ENCODE measurements at places on chromosomes 3 and 15.

GRCh38 chr3:33883951-33884561 is 85.6 kb downstream of the PDCD6IP start:
- DNase-seq = no peak

- DNase-seq = no peak
Observed at GRCh38 chr3:183517607-183518006, 37.9 kb downstream of the KLHL6 start.

DNA sequence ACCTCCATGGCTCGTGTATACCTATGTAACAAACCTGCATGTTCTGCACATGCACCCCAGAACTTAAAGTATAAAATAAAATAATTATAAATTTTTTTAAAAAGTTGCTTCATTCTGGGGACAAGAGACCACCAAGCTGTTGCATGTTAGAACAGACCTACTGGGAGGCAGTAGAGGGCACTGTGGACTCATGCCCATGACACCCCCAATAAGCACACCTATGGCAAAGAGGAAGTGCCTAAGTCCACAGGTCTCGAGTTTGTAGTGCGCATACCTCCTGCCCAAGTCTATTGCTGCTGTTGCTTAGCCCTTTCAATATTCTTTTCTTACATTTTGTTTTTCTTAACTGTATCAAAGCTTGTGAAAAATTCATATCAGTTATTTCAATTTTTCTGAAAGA is 267.9 kb upstream of the THBS1 start:
- no peak for DNase-seq

DNA sequence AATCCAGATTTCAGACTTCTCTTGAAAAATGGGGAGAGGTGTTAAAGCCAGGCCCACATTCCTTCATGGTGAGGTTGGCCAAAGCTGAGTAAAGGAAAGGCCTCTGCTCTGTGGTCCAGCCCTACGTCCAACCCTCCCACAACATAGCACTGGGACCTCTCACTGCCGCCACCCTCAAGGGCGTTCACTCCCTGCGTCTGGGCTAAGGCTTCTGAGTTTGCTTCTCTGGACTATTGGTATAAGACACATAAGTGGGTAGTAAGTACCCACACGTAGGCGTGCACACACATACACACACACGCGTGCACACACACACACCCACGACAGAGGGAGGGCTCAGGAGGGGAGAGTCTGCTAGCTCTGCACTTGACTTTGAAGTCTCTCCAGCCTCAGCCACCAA is 80.2 kb upstream of the PXYLP1 start:
- DNase-seq = no peak

DNA sequence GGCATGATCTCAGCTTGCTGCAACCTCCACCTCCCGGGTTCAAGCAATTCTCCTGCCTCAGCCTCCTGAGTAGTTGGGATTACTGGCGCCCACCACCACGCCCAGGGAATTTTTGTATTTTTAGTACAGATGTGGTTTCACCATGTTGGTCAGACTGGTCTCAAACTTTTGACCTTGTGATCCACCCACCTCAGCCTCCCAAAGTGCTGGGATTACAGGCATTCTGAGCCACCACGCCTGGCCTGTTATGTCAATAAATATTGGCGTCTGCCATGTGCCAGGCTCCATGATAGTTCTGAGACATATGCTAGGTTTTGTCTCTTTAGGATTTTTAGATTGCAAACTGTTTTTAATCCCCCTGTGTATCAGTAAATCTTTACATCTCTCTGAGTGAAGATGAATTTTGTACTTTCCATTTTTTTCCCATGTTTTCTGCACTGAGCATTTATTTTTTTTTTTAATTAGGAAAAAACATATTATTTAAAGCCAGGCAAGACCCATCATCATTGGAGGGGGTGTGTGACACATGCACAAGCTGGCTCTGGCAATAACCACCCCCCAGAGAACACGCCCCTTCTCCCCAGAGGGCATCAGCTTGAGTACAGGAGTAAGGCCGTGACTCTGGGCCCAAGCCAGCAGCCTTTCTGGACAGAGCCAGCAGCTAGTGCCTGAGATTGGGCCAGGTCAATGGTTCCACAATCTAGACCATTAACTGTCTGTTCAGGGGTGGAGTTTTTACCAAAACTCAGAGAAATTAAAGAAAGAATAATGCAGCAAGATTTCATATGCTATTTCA is 51.0 kb upstream of the ATP1B3 start:
- no peak for DNase-seq

DNA sequence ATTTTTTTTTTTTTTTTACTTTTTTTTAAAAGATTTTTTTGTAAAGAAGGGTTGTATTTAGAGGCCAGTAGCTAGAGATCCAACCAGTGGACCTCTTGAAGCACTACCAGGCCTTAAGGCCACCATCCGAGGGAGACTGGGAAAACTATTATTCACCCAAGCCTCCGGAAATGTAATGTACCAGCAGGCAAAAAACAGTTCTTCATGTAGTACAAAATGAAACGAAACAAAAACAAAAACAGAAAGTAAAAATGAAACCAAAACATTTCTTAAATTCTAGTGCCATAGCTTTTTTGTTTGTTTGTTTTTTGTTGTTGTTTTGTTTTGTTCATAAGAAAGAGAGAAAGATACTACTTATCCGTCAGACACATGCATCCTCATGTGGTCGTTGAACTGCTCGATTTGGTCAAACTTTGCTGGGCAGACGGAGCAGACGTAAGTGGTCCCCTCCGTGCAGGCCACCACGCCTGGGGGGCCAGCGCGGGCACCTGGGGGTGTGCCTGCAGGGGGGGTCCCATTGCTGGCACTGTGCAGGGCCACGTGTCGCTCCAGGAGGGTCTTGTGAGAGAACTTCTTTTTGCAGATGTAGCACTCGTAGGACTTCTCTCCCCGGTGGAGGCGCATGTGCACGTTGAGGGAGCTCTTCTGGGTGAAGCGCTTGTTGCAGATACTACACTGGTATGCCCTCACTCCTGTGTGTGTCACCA is 45.0 kb downstream of the TIGIT start:
- no peak for DNase-seq

DNA sequence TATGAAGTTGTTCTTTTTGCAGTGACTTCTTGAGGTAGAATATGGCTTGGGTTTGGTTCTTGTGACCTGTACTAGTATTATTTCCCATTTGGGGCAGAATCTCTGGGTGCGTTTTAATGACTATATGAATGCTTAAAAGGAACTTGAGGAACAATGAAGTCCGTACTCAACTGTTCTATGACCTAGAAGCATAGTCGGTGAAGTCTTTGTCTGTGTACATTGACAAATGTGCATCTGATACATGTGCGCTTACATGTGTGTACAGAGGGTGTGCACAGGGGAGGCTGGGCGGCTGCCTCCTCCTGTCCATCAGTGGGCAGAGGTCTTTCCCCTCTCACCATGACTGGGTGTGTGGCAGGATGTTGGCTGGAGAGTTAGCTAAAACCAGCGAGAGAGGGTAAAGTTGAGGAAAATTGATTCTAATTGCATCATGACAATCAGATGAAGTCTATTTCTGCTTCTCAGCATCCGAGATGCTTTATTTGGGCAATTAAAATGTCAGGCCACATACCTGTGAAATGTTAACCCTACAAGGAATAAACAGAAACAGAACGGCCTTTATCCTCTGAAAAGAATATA is 1.0 kb upstream of the NR2F2 start:
- no peak for DNase-seq

GRCh38 chr3:106629215-106629832 is 747.9 kb upstream of the CCDC54 start:
- DNase-seq = no peak

- no peak for DNase-seq
Observed at GRCh38 chr15:96331144-96331944, 844 bp downstream of the NR2F2 start.

- no peak for DNase-seq
Observed at GRCh38 chr15:65868546-65869125, 655 bp upstream of the RAB11A start.

DNA sequence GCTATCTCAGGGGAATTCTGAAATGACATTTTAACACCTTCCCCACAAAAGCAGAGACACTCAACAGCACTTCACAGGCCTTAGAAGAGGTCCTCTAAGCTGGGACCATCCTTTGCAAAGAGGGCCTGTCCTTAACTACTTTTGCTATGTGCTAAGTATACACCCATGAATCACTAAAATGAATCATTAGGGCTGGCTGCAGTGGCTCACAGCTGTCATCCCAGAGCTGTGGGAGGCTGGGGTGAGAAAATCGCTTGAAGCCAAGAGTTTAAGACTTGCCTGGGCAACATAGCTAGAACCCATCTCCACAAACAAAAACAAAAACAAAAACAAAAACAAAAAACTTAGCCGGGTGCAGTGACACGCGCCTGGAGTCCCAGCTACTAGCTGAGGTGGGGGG is 53.9 kb upstream of the MELTF start:
- peak; percentile 30 for DNase-seq

GRCh38 chr3:175007306-175007705 is 148.2 kb downstream of the NAALADL2 start:
- no peak for DNase-seq

DNA sequence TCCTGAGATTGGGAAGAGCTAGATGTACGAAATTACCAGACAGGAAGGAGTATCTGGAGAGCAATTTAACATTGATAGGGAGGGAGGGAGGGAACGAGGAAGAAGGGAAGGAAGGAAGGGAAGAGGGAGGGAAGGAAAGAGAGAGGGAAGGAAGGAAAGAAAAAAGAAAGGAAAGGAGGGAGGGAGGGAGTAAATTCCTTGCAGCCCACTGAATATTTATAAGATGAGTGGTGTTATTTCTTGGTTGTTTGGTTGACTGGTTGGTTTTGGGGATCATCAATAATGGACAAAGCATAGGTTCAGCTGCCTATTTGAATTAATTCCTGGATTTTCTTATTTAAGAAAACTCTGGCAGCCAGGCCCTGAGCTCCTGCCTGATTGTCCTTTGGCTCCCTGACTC is 15.5 kb upstream of the TSEN2 start:
- no peak for DNase-seq

DNA sequence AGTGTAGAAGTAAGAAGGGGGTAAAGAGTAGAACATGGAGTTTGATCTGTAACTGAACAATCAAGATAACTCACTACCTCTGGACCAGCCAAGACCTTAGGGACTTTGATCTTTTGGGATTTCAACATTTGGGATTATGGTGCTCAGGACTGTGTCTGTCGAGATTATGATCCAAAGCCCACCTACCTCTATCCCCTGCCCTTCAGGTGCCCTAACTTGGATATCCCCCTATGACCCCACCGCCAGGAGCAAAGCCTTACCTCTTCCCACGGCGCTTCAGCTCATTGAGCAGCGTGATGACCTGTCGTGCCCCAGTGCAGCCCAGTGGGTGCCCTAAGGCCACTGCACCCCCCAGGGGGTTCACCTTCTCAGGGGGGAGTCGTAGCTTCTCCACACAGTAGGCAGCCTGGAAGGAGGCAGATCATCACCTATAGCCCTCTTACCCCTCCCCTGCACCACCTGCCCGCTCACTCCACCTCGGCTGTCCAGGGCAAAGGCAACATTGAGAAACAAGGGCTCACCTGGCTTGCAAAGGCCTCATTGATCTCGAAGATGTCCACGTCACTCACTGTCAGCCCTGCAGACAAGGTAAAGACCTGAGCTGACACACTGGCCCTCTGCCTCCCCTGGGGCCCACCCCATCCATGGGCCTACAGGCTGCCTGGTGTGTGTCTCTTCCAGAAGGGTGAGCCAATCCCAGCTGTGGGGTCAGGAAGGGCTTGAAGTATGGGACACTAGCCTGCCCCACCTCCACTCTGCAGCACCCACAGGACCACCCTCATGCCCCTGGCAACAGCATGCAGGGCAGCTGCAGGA is 11.4 kb downstream of the ACAA1 start:
- no peak for DNase-seq

GRCh38 chr15:91611561-91612323 is 241.8 kb upstream of the SLCO3A1 start:
- DNase-seq = no peak

DNA sequence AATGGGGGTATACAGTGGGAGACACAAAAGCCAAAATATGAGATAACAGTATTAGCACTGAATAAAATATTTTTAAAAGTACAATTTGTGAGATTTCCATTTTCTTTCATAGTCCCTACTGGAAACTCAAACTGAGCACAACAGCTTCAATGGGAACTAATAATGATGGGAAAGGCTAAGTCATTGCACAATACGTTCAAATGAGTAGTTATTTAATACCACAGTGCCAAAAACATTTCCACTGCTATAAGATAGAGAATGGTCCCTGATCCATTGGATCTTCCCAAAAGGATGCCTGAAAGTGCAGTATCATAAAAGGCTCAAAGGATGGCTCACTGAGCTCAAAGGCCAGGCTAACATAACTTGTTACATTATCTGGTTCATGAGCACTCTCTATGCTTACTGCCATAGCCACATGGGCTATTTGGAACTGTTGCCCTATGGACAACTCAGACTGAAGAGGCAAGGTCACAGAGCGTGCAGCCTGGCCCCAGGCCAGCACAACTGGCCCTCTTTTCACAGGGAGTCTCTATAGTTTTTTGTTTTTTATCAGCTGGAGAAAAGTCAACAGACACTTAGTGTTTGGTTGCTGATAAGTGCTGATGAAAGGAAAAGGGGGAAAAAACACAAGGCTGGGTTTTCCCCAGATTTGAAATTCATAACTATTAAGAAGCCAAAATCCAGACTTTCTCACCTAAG is 54.1 kb upstream of the PPIB start:
- no peak for DNase-seq

- no peak for DNase-seq
Observed at GRCh38 chr3:184676927-184677326, 34.9 kb downstream of the MAGEF1 start.

DNA sequence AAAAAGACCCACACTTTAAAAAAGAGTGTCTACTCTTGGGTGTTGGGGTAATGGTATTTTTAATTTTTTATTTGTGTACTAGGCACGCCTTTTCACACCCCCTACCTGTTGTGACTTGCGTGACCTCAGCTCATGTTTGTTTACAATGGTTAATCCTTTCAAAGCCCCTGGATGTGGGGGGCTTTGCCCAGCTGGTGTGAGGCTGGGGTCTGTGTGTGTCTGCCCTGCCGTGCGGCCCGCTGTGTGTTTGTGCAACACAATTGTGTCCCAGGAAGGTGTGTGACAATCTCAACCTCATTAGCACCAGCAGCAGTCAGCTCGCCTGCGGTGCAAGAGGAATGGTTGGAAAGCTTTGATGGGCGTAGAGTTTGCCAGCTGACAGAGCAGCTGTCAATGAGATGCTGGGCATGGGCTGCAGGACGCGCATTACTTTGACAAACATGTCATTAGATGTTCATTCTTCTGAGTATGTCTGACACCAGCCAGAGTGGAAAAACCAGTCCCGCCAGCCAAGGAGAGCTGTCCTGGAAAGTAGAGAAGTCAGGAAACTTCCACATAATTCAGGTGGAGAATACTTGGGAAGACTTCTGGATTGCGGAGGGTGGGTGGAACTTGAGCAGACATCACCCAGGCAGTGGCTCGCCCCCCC is 9.6 kb downstream of the LRRK1 start:
- no peak for DNase-seq

- DNase-seq = no peak
Observed at GRCh38 chr15:57553526-57553925, 38.2 kb upstream of the MYZAP start.

- no peak for DNase-seq
Observed at GRCh38 chr3:128858167-128858566, 21.3 kb upstream of the ACAD9 start.

DNA sequence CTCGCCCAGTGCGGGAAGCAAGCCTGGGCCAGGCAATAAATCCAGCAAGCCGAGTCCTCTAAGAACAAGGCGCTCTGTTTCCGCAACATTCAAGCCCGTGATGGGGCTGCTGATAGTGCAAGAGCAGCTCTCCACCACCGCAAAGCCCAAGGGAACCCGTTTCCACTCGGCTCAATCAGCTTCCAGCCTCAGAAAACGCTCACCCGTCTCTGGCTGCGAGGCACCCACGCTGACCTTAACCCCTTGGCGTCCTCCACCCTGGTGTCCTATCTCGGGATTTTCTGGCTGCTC is 17.8 kb downstream of the SPATA12 start:
- DNase-seq = no peak

Measured in activated naive CD4-positive, alpha-beta T cell treated with anti-CD3 and anti-CD28 coated beads, Interleukin-2, amount 50 U/mL, for 72 hours (primary cell).